ENCODE measurements at places on chromosomes 6 and 20. TPM values are rescaled to one million over a fixed set of nuclear protein-coding genes. Genes with fewer than 3 reads are reported as not detected.

PROKR2 gene
- not detected for total RNA-seq

VSX1 gene
- total RNA-seq: not detected

ITCH gene
- 72.0 TPM for total RNA-seq

HLA-F gene
- 19.8 TPM for total RNA-seq

HLA-DPA1 gene
- total RNA-seq: 9.7 TPM

SCP2D1 gene
- not detected for total RNA-seq

PARD6B gene
- total RNA-seq: 0.23 TPM

TCP11 gene
- not detected for total RNA-seq

EYS gene
- under 0.01 TPM for total RNA-seq

CYP39A1 gene
- 2.1 TPM for total RNA-seq

GSTA2 gene
- not detected for total RNA-seq

GLP1R gene
- not detected for total RNA-seq

SYCP2 gene
- 0.70 TPM for total RNA-seq

TBXT gene
- not detected for total RNA-seq

DOK5 gene
- 21.9 TPM for total RNA-seq

TCF15 gene
- 0.12 TPM for total RNA-seq

SCRT2 gene
- total RNA-seq: not detected

MPC1 gene
- 26.8 TPM for total RNA-seq

LINC00237 gene
- total RNA-seq: not detected

TNFAIP3 gene
- total RNA-seq: 2.1 TPM

JARID2 gene
- total RNA-seq: 4.3 TPM

PKIB gene
- total RNA-seq: 0.45 TPM

RSPO4 gene
- not detected for total RNA-seq

PTCRA gene
- not detected for total RNA-seq

PAQR8 gene
- total RNA-seq: 1.9 TPM

RIPPLY2 gene
- under 0.01 TPM for total RNA-seq

Data from smooth muscle cell of the coronary artery (primary cell).